Pericardium fibroblast (primary cell): ENCODE measurements at places on chromosomes 12 and 14. TPM values are rescaled to one million over a fixed set of nuclear protein-coding genes. Genes with fewer than 3 reads are reported as not detected.

Gene P2RX2
- not detected in 2 replicates for total RNA-seq

Gene BIN2
- total RNA-seq = not detected in 2 replicates

Gene NKX2-1
- not detected in 2 replicates for total RNA-seq

Gene PIWIL1
- not detected in 2 replicates for total RNA-seq

Gene MYO1H
- total RNA-seq = not detected in 2 replicates

Gene VWF
- total RNA-seq = 0.35 and 8.8 TPM in 2 replicates

Gene SLC4A8
- total RNA-seq = under 0.01 and 0.09 TPM in 2 replicates

Gene STAT6
- total RNA-seq = 85.1 and 89.0 TPM in 2 replicates

Gene IL22
- not detected in 2 replicates for total RNA-seq

Gene ACSM4
- not detected in 2 replicates for total RNA-seq

Gene CMA1
- not detected in 2 replicates for total RNA-seq

Gene CCDC85C
- 0.77 and 1.9 TPM in 2 replicates for total RNA-seq

Gene RIN3
- 4.9 and 9.0 TPM in 2 replicates for total RNA-seq

Gene WIF1
- not detected in 2 replicates for total RNA-seq

Gene FOXJ2
- 10.4 and 11.4 TPM in 2 replicates for total RNA-seq

Gene VRTN
- total RNA-seq = not detected in 2 replicates

Gene CSRP2
- total RNA-seq = 5.1 and 23.3 TPM in 2 replicates

Gene TMTC1
- 40.9 and 41.4 TPM in 2 replicates for total RNA-seq

Gene WNT1
- total RNA-seq = not detected in 2 replicates

Gene BEGAIN
- 0.09 and 0.35 TPM in 2 replicates for total RNA-seq

Gene RNASE11
- total RNA-seq = not detected in 2 replicates

Gene KRT72
- not detected in 2 replicates for total RNA-seq

Gene OLR1
- 3.2 and 5.1 TPM in 2 replicates for total RNA-seq

Gene GARIN6
- not detected in 2 replicates for total RNA-seq

Gene KRT2
- not detected in 2 replicates for total RNA-seq

Gene KRT3
- total RNA-seq = not detected in 2 replicates

Gene PPFIA2
- total RNA-seq = not detected in 2 replicates

Gene KRT82
- total RNA-seq = not detected in 2 replicates

Gene TEX52
- not detected in 2 replicates for total RNA-seq

Gene PSMC6
- 39.2 and 40.8 TPM in 2 replicates for total RNA-seq

Gene DLST
- total RNA-seq = 44.8 and 46.9 TPM in 2 replicates

Gene PTHLH
- total RNA-seq = 0.35 and 0.60 TPM in 2 replicates
